ENCODE measurements at places on chromosomes 3 and 15.
A peak's percentile ranks its signal among the peaks of the same experiment; 100 is the strongest.

- peak; percentile 34 for DNase-seq
Measured at GRCh38 chr3:141876891-141877621, 613 bp downstream of the ATP1B3 start.

DNA sequence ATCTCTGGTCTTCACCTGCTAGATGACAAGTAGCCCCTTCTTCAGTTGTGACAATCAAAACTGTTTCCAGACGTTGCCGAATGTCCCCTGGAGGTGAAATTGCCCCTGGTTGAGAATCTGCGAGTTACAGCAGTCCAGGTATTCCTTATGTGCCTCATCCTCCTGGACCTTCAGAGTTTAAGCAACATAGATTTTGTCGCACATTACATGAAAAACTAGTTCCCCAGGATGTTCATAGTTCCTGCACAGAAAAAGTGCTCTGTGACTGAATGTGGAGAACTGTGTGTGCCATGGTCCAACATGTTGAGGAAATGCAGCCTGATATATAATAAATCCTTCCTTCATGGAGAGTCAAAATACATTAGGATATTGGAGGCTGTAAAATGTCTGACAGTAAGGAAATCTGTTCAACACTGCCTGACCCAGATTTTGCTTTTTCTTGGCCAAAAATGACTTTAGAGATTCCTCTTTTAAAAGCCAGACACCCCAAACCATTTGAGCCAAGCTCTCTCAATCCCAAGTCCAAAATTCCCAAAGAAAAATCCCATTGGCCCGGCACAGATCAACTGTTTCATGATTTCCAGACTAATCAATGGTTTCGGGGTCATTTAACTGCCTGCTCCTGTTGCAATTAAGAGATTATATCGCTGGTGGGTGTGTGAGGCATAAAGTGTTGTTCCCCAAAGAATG, 20.4 kb upstream of the SHC4 start:
- no peak for DNase-seq

GRCh38 chr15:57251308-57251707, 125.0 kb upstream of the CGNL1 start:
- DNase-seq, result no peak

- DNase-seq, result peak; percentile 26
Measured at GRCh38 chr3:29757054-29757777, 476.3 kb downstream of the RBMS3 start.
